ENCODE measurements at places on chromosomes 1 and 21.

DNA sequence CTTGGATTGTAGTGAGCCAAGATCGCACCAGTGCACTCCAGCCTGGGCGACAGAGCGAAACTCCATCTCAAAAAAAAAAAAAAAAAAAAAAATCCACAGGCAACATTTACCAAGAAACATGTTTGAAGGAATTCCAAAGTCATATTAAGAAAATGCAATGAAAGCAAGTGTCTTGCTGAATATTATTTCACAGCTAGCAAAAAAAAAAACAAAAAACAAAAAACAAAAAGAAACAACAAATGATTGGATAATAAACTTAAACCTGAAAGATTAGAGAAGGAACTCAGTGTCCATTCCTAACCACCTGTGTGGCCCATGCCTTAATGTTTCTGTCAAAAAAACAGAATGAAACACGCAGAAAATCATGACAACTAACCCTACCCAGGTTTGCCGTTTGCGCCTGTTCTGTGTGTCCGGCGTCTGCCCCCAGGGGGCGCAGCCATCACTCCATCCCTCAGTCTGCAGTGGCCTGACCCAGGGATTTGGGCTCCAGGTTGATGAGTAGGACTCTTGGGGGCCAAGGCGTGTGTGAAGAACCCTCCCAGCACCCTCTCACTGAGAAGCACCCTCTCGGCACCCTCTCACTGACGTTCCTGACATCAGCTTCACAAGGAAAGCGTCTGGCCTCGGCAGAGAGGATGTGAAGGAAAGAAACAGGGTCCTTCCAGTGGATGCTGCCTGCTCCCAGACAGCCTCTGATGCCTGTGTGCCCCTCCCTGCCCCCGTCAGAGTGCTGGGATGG lies 19.2 kb upstream of the PTTG1IP start:
- DNase-seq = no peak

- DNase-seq = no peak
These were observed 33.2 kb downstream of the TRAF5 start for GRCh38 chr1:211359876-211360275.

GRCh38 chr1:161702250-161702649 lies 4.8 kb upstream of the FCRLA start:
- DNase-seq = no peak

DNA sequence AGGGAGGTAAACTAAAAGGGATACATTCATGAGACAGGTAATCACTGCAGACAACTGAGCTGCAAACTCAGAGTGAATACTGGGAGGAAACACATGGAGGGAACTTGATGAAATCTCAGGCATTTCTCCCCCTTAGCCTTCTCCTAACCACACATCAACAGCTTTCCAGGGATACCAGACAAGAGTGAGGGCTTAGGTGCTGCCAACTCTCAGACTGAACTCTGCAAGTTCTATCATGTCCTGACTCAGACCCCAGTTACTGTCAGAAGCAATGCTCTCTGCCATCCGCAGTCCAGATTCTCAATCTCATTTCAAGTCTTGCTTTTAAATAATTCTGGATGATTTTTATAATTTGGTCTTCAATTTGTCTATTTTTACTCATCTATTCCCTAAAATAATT lies 267.3 kb downstream of the LTN1 start:
- DNase-seq = no peak

- no peak for DNase-seq
These were observed 254.3 kb downstream of the ZNF648 start for GRCh38 chr1:181807251-181807650.

- no peak for DNase-seq
These were observed 303.3 kb upstream of the DAB1 start for GRCh38 chr1:57727121-57727520.

DNA sequence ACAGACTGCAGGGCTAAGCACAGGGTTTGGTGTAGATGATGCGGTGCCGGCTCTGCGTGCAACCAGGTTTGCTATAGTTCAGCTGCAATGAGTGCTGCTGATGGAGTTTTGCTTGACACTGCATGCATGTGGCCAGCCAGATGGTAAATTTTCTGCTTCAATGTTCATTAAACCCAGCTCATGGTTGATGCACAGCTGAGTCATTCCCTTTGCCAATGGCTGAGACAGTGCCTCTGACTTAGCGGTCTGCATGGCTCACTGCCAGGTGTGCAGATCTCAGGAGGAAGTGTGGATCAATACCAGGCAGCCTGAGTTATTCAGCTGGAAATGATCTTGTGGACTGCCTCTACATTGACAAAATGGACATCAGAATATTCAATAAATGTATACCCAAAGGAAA lies 172.7 kb upstream of the ZP4 start:
- DNase-seq = peak; percentile 80

GRCh38 chr1:224617410-224618355 lies 1.6 kb downstream of the CNIH3 start:
- no peak for DNase-seq

DNA sequence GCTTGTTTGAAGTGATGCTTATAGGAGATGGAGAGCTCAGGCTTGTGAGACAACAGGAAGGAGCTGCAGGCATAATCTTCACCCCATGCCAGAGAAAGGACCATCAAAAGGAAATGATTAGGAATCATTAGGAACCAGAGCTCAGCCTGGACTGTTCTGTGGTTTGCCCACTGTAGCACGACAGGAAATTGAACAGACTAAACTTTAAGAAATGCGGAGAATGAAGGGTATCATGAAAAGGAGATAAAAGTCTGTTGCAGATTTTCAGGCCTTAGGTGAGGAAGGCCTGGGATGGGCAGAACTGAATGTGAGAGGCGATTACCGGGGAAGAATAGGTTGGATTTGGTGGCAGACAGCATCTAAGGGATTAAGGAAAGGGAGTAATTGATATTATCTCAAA lies 292.0 kb upstream of the PLXNA2 start:
- DNase-seq = no peak

- no peak for DNase-seq
These were observed 268.4 kb upstream of the NRIP1 start for GRCh38 chr21:15333136-15333710.

DNA sequence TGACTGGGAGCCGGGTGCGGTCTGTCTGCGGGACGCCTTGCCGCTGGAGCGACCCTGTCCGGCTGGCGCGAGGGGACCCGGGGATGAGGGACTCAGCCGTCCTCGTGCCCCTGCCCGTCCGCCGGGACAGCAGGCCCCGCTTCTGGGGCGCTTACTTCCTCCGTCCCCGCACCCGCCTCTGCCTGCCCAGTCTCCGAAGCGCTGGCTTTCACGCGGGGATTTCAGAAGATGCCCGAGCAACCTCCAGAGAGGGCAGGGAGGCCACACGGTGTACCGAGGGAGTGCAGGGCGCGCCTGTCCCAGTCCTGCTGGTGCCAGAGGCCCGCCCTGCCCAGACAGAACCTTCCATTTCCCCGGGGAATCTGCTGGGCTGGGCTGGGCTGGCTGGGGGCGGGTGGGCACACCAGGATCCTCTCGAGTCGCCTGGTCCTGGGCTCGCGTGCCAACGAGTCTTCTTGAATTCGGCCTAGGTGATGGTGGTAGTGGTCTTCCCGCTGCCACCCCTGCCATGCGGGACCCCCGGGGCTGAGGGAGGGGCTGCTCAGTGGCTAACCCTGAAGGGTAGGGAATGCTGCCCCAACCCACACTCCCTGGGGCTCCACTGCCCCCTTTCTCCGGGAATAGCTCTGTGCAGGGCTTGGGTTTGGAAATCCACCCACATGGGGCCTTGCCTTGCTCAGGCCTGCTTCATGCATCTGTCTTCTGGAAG lies 2.5 kb upstream of the TRPM2 start:
- DNase-seq = no peak

GRCh38 chr1:239293350-239294110 lies 92.8 kb upstream of the CHRM3 start:
- DNase-seq = no peak

GRCh38 chr1:206655471-206655882 lies 20.1 kb downstream of the DYRK3 start:
- DNase-seq = no peak

- no peak for DNase-seq
These were observed 4.7 kb upstream of the ABCB10 start for GRCh38 chr1:229563241-229563640.

DNA sequence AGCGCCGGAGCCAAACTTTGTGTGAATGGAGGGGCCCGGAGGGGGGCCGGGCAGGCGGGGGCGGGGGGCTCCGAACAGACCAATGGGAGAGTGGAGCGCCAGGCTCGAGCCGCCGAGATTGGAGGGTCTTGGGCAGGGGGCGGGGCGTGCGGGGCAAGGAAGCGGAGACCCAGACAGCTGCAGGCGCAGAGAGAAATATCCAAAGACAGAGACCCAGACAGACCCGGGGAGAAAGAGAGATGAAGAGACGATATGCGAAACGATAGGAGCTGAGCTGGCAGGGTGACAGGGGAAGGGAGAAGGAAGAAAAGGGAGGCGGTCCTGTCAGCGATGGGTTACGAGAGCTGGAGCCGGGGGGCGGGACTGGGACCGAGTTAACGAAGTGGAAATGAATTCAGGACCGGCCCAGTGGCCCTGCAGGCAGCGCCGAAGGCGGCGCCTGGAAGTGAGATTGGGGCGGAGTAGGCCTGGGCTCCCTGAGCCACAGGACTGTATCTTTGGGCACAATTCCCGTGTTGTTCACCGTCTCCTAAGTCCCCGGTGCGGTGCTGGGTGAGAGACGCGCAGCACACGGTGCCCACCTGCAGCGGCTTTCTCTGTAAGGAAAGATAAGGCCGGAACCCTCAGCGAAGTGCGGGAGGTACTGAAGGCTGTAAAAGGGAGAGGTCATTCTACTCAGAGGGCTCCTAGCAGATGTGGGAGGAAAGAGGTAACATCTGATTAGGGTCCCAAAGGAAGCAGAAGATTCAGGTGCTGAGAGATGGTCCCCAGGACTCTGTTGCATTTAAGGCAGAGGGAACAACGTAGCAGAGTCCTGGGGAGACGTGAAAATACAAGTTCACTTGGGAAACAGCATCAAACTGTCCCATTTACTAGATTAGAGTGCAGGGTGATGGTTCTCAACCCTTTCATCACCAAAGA lies 543 bp upstream of the KCNJ10 start:
- DNase-seq = no peak

- no peak for DNase-seq
These were observed 15.1 kb downstream of the S100A7A start for GRCh38 chr1:153431427-153431826.

DNA sequence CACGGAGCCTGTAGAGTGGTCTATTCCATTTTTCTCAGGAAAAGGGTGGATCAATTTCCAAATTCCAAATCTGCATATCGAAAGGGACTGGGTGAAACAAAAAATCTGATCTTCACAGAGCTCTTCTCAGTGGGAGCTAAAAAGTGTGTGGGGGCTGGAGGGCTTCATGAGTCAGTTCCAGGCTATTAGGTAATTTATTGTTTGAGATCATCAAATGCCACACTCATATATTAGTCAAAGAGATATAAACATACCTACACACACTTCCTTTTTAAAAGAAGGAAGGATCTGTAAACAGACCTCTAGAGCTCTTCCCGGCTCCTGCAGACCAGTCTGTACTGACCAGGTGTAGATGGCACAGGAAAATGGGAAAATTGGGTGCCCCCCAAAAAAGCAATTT lies 175.4 kb downstream of the ZBTB18 start:
- no peak for DNase-seq

GRCh38 chr1:166145499-166145898 lies 21.3 kb downstream of the FAM78B start:
- DNase-seq = no peak

GRCh38 chr1:171954361-171954760 lies 113.1 kb downstream of the DNM3 start:
- no peak for DNase-seq

- DNase-seq = no peak
These were observed 1.9 kb downstream of the S100A10 start for GRCh38 chr1:151991663-151992302.

- peak; percentile 34 for DNase-seq
These were observed 96.9 kb downstream of the ZNF644 start for GRCh38 chr1:90924982-90925381.

DNA sequence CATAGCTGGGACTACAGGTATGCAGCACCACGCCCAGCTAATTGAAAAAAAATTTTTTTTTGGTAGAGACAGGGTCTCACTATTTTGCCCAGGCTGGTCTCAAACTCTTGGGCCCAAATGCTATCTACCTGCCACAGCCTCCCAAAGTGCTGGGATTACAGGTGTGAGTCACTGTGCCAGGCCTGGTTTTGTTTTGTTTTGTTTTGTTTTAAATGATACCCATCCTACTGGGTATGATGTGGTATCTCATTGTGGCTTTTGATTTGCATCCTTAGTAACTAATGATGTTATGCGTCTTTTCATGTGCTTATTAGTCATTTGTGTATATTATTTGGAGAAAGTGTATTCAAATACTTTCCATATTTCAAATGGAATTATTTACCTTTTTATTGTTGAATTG lies 142.3 kb downstream of the VPS13D start:
- DNase-seq = no peak

DNA sequence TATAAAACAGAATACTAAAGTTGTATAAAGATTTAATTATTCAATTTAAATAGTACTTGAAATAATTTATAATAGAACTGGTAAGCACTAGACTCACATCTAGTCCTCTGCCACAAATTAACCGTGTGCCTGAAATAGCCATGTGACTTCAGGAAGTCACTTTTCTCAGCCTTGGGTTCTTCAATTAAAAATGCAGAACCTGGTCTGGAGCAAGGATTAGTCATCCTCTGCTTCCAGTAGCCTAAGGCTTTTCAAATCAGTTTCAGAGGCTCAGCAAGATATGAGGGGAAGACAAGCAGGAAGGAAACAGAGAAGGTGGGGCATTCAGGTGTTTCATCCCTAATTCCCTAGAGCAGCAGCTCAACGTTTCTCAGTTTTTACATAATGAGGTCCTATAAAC lies 23.0 kb downstream of the DPH5 start:
- no peak for DNase-seq

DNA sequence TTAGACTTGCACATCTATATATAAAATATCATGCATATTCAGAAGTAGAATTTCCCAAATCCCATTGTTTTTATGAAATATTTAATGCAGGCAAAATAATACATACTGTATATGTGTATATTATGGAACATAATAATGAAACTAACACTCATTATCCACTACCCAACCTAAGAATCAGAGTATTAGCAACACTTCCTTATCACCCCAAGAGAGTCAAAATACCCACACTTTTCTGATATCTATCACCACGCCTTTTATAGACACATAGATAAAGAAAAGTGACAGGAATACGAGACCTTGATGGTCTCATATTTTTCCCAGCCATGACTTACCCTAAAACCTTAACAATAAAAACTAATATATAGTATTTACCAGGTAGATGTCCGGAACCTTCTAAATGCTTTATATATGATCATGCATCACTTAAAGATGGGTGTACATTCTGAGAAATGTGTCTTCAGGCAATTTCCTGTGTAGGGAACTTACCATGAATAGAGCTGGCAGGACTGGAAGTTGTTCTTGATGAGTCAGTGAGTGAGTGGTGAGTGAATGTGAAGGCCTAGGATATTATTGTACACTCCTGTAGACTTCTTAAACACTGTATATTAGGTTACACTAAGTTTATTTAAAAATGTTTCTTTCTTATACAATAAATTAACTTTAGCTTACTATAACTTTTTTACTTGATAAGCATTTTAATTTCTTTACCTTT lies 45.5 kb downstream of the TNFSF4 start:
- DNase-seq = peak; percentile 56

- DNase-seq = no peak
These were observed 156.6 kb downstream of the SIPA1L2 start for GRCh38 chr1:232473324-232473723.
